ENCODE measurements at places on chromosomes 6 and 20.

- DNase-seq, result no peak
Observed at GRCh38 chr6:44538807-44539201, 151.3 kb downstream of the CDC5L start.

DNA sequence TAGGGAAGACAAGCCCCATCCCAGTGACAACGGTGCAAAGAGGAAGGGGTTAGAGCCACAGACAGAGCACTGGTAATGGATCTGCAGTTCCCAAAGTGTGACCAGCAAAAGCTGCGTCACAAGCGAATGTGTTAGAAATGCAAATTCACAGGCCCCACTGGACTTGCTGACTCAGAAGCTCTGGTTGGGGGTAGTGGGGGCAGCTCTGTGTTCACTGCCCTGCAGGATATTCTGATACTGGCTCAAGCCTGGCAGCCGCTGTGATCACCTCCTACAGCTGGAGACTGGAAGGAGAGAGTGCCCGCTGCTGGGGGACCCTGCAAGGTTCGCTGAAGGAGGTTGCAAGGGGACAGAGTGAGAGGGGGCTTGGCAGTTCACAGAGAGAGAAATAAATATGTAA, 179.7 kb upstream of the CDH4 start:
- DNase-seq, result no peak

DNA sequence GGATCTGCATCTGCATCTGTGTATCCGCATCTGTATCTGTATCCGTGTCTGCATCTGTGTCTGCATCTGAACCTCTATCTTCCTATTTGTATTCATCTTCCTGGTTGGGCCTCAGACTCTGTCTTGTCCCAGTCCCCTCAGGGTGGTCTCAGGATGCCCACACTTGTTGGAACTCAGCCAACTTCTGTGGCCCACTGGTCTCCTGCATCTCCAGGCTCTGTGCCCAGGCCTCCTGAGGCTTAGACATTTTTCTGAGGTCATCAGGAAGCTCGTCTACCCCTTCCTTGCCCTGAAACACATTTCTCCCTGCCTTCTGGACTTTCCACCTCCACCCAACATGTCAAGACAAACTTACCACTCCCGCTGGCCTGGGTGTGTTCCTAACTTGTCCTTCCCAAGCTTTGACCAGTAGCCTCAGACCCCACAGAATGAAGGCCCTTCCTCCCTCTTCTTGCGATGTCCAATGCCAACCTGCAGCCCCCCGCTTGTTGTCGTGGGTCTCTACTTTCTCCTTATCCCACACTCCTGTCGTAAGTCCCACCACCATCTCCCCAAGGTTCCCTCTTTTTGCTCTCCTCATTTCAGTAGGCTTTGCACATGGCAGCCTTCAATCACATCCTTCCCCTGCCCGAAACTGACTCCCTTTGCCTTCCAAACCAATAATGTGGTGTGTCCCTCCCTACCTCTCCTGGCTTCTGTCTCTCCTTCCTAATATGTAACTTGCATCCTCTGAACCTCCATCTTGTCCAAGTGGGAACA, 176.5 kb downstream of the DLL1 start:
- no peak for DNase-seq

DNA sequence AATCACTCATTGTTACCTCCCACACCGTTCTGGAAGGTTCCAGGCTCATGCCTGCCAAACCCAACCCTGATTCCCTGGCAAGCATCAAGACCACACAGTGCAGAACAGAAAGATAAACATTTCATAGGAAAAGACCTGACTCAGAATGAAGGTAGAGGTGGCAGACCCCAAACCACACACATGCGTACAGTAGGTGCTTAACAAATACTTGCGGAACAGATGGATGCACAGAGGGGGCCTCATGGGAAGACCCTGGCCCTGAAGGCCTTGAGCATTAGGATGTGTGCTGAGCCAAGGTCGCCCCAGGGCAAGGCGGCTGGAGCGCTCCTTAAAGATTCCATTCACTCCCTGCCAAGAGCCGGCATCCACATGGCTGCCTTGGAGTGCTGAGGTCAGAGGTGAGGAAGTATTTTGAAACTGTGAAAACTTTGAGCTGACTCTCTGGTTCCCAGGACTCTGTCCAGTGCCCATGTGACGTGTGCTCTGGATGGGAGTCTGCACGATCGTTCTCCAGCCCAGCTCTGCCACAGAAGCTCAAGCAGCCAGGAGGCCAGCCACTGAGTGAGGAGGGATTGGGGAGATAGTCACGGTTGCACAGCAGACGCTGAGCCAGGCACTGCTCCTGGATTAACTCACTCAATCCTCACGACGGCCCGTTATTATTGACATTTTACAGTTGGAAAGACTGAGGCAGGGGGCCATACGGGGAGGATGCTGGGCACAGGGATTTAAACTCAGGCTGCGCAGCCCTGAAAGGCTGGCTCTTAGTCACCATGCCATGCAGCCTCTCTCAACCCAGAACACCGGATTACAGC, 65.5 kb upstream of the AFDN start:
- no peak for DNase-seq

- no peak for DNase-seq
Observed at GRCh38 chr6:45870531-45870930, 145.1 kb downstream of the CLIC5 start.

DNA sequence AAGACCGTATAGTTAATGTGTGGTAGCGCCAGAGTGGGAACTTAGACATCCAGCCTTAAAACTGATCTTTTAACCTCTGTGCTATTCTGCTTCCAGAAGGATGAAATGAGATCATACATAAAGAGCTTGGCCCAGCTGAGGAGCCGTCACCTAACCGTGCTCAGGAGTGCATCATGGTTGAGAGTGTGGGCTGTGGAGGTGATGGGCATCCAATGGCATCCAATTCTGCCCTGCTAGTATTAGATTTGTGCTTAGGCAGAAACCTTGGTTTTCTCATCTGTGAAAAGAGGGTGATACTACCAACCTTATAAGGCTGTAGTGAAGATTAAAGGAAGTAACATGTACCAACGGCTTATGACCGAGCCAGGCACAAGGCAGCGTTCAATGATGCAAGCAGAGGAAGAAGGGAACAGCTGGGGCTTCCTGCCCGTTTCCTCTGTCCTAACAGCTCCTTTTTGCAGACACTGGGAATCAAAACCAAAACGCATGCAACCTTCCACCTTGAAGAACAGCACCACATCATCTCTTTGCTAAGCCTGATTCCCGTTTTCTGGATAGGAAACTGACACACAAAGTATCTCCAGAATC, 1.3 kb downstream of the SLC22A16 start:
- no peak for DNase-seq

GRCh38 chr6:19660123-19660910, 176.9 kb upstream of the ID4 start:
- no peak for DNase-seq

- no peak for DNase-seq
Observed at GRCh38 chr6:163487606-163488005, 73.1 kb downstream of the QKI start.

GRCh38 chr6:91376686-91377085, 789.8 kb upstream of the MAP3K7 start:
- no peak for DNase-seq

DNA sequence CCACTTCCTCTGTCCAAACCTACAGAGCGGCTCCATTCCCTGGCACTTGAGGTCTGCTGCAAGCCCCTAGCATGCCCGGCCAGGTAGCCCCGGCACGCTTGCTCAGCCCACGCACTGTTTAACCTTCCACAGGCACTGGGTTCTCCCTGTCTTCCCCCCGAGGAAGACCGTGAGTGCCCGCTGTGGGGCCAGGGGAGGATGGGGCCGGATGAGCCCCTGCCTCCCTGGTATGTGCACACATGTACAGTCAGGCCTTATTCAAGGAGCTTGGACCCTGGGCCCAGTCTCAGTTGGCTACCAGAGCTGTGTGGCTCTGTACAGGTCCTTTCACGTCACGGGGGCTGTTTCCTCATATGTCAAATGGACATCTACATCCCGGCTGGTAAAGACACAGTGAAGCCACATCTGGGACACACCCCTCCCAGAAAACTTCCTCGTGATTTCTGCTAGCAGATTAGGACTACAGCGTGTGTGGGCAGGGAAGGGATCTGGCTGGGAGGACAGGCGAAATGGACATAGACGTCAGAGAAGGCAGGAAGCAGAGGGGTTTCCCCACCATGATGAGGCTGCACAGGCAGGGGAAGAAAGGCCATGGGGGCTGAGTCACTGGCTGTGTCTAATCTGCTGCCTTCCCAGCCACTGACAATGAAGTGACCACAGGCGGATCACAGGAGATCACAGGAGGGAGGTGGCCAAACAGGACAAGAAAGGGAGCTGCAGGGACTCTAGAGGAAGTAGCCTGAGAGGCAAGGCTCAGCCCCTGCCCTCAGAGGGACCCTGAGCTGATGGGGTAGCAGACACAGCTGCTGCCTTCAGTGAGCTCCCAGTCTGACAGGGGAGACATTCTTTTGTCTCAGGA, 62.9 kb downstream of the MRPL14 start:
- DNase-seq, result no peak

GRCh38 chr6:84340422-84340821, 113.0 kb upstream of the CEP162 start:
- DNase-seq, result no peak

DNA sequence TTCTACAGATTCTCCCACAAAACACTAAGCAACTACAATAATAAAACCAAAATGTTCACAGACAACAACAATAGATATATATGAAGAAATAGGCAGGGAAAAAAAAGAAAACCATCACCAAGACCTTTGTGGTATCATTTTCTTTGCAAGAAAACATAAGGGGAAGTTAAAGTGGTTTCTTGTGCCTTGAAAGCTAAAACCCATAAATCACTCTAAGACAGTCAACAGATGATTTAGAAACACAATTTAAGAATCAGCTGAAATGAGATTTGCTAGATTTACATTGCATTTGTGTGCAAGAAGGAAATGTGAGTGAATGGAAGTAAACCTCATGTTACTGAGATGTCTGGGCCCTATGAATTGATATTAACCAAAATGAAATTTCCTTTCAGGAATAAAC, 1265.4 kb upstream of the GJE1 start:
- no peak for DNase-seq

GRCh38 chr20:62822788-62823651, 6.2 kb downstream of the COL9A3 start:
- DNase-seq, result no peak

DNA sequence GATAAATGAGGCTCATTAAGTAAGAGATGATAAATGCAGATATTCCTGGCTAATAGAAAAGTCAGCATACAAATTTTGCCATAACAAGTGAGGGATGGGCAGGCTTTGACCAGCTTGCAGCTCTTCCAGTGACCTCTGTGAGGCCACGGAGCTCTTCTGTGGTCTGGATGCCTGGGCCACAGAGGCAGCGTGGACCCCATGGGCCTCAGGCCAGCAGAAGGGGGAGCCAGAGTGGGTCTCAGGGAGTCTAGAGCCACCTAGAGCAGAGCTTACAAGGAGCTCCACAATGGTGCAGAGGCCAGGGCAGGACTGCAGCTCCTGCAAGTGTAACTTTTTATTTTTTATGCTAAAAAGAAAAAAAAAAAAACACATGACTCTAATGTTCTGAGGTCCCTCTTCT, 165.1 kb downstream of the ARID1B start:
- DNase-seq, result no peak

DNA sequence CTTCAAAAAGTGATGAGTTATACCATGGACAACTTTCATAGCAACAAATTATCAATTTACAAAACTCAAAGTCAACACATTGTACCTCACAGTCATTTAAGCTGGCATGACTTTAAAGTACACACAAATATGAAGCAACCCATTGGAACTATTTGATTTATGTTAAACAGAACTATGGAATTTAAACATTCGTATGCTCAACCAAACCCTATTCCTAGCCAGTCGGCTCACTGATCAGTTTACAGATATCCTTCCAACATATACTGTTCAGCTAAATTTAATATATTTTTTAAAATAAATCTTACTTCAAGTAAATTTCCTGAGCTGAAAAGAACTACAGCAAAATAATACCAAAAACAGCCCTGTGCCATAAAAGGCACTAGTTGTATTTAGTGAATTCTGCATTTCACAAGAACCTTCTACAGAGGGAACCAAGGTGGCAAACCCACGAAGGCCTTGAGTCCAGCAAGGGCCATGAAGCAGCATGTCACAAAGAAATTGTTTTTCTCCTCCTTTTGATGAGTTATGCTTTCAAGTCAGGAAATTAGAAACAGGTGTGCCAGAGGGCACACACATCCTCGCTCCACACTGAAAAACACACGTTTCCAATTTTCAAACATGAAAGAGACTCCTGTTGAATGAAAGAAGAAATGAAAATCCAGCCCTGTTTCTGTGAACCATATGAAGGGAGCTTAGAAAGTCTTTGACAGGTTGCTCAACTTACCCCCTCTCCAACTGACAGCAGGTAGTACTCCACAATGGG, 122.8 kb downstream of the TASP1 start:
- no peak for DNase-seq

GRCh38 chr6:131427434-131428058, 145.5 kb upstream of the ARG1 start:
- no peak for DNase-seq

GRCh38 chr6:132298344-132298949, 102.8 kb downstream of the MOXD1 start:
- peak; percentile 9 for DNase-seq
